ENCODE measurements at places on chromosomes 16 and 17.

- DNase-seq: no peak
Measured at GRCh38 chr17:63240106-63240505, 206.0 kb downstream of the CYB561 start.

GRCh38 chr16:89691986-89692569, 5.6 kb downstream of the CDK10 start:
- DNase-seq: no peak

DNA sequence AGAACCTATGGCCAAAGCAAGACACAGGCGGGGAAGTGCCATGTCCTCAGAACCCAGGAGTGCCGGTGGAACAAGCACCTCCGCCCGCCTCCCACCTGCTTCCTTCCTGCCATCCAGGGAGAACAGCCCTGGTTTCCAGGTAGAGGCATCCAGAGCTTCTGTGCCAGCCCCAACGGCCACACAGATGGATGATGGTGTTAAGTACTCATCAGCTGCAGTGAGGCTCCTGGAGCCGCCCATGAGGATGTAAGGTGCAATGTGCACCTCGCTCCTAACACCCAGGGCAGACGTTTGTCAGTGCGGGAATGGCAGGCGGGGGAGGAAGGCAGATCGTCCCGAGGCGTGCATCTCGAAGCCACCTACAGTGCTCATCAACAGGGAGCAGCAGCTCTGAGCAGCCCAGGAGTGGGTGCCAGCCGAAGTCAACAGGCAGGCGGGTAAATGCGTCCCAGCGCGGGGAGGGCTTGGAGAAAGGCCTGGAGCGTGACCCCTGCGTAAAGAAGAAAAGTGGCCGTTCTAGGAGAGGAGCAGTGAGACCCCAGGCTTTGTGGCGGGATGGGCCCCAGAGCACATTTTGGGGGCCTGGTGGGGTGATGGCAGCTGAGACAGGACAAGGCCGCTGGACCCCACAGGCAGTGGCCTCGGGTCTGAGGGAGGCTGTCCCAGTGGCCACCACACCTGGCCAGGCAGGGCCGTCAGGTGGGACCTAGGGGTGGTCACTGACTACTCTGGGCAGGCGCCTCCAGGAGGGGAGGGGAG, 46.1 kb upstream of the ACSF3 start:
- no peak for DNase-seq

DNA sequence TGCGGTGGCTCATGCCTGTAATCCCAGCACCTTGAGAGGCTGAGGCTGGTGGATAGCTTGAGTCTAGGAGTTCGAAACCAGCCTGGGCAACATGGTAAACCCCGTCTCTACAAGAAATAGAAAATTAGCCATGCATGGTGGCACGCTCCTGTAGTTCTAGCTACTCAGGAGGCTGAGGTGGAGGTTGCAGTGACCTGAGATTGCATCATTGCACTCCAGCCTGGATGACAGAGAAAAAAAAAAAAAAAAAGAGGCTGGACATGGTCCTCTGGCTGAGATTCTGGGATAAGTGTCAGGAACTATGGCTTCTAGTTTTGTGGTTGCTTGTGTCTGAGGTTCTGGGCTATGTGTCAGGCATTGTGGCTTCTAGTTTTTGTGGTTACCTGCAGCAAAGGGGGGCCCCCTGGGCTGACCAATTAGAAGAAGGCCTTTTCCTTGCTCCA, 7.0 kb downstream of the KSR1 start:
- no peak for DNase-seq

DNA sequence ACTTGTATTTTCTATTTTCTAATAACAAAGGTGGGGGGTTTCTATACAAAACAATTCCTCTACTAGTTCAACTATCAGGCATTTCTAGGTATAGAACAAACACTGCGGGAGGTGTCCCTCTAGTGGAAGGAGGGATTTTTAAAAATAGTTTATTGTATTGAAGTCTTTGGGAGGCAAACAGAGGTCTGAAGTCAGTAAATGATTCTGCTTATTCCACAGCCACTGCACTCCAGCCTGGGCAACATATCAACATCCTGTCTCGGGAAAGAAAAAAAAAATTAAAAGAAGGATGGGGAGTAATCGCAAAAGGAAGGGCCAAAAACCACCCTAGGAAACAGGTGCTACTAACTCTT, 648 bp upstream of the ERCC4 start:
- peak; percentile 23 for DNase-seq

- no peak for DNase-seq
Measured at GRCh38 chr16:11697319-11697718, 29.1 kb downstream of the SNN start.

DNA sequence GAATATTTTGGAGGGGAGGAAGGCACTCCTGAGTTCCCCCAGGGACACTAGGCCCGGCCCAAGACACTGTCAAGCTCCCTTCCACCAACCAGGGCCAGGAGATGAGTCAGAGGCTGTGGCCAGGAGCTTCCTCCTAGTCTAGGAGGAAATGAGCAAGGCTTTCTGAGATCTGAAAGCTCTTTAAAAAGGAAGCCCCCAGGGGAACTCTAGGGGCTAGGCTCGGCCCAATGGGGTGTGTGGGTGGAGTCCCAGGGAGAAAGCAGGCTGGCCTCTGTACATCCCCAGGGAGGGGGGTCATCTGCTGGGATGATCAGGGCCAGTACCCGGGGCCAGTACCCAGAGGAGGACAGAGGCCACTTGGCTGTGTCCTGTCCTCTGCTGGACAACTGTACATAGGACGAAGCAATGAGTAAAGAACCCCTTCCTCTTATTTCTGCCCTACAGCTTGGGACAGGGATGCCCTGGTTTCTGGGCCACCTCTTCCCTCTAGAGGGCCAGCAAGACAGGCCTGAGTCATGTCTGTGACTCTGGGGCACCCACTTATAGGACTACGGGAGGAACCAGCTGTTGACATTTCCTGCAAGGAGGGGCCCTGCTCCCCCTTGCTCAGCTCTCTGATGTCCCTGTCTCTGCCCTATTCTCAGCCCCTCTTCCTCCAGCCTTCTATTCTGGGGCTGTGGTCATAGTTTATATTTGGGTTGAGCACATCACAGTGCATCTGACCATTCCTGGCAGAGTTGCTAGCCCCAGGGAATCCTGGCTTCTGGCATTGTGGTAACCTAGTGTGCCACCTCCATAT, 2.7 kb downstream of the FHOD1 start:
- peak; percentile 81 for DNase-seq

DNA sequence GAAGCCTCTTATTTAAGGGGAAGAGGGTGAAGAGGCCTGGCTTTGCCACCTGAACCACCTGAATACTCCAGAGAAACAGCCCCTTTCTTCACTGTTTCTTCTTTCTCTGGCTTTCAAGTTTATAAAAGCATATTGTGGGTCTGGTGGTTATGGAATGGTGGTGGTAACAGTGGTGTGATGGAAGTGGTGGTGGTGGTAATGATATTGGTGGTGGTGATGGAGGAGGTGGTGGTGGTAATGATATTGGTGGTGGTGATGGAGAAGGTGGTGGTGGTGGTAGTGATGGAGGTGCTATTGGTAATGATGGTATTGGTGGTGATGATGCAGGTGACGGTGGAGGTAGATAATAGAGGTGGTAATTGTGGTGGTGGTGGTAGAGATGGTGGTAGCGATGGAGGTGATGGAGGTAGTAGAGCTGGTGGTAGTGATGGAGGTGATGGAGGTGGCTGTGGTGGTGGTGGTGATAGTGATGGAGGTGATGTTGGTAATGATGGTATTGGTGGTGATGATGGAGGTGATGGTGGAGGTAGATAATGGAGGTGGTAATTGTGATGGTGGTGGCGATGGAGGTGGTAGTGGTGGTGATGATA, 14.1 kb upstream of the C1QL1 start:
- no peak for DNase-seq

GRCh38 chr17:76683921-76684745, 26.6 kb downstream of the MXRA7 start:
- no peak for DNase-seq
